ENCODE measurements at places on chromosomes 1 and 21. TPM values are rescaled to one million over a fixed set of nuclear protein-coding genes. Genes with fewer than 3 reads are reported as not detected.

DNA sequence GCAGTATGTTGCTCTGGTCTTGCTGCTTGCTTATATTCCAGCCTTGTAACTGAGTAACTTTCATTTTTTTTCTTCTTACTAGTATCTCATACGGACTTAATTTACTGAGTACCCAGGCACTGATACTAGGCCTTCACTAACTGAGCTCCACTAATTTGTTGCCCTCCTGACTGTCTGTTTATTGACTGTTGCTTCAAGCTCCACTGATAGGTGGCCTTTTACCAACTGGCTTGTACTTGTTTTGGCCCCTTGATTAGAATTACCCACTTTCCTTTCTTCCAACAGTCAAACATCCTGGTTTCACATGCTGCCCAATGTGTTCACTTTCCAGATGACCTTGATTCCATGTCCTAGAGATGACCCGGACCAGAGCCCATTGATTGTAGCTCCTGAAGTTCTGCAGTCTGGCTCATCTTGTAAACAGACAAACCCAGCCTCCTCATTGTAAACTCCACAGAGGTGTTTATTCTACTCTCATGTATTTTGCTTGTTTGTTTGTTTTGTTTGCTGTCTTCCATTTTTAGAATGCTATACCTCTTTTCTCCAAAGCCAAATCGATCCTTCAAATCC is 27.7 kb downstream of the RGS1 start:
- H3K27me3 ChIP-seq: no peaks in the 10 kb centered on the region
- H3K4me1 ChIP-seq: peaks cover 12% of the 10 kb centered on the region
- no peak overlapping the region for H3K4me3 ChIP-seq
- H3K27ac ChIP-seq: no peak overlapping the region
- DNase-seq: no peak
- no peaks in the 10 kb centered on the region for H3K36me3 ChIP-seq

DNA sequence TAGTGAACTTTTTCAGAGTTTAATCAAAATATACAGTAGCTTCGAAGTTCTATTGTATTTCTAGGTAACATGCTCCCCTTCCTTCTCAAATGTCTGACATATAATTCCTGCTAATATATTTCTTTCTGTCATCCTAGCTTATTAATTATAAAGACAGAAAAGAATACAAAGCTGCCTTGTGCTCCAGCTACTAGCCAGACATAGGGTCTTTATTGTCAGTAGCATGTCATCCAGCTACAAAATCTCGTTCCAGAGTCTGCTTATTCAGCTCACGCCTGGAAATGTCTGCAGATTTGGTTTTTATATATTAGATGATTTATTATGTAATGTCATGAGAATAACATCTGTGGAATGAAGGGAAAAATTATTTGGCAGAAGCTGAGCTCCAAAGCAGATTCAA is 1102.8 kb downstream of the BRINP3 start:
- no peaks in the 10 kb centered on the region for H3K36me3 ChIP-seq
- no peak overlapping the region for H3K27ac ChIP-seq
- DNase-seq: no peak

DNA sequence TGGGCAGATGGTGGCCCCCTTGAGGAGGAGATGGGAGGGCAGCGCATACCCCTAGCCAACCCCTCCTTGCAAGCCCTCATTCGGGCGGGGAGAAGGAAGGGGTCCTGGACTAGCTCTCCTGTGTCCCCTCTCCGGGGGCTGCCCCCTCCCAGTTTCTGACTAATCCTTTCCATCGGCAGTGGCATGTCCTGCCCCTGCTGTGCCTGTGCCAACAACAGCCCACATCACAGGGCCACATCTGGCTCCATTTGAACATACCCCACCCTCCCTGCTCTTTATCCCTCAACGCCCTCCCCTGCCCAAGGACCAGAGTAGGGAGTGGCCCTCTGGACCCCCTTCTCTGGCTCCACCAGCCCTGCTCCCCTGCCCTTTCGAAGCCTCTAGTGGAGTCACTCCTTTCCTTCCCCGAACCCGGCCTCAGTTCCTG is 11.0 kb upstream of the LMNA start:
- H3K4me3 ChIP-seq: no peak overlapping the region
- H3K36me3 ChIP-seq: no peaks in the 10 kb centered on the region
- H3K4me1 ChIP-seq: peaks cover 36% of the 10 kb centered on the region
- peaks cover 34% of the 10 kb centered on the region for H3K27me3 ChIP-seq

GRCh38 chr1:147214842-147215539 is 10.1 kb downstream of the FMO5 start:
- H3K4me1 ChIP-seq: no peaks in the 10 kb centered on the region
- H3K4me3 ChIP-seq: no peak overlapping the region
- H3K27me3 ChIP-seq: peaks cover 5% of the 10 kb centered on the region

GRCh38 chr1:23111600-23112535 is 56.8 kb downstream of the LUZP1 start:
- H3K4me3 ChIP-seq: no peak overlapping the region
- H3K27me3 ChIP-seq: peaks cover 2% of the 10 kb centered on the region
- peaks cover 55% of the 10 kb centered on the region for H3K4me1 ChIP-seq
- peaks cover 14% of the 10 kb centered on the region for H3K36me3 ChIP-seq

DNA sequence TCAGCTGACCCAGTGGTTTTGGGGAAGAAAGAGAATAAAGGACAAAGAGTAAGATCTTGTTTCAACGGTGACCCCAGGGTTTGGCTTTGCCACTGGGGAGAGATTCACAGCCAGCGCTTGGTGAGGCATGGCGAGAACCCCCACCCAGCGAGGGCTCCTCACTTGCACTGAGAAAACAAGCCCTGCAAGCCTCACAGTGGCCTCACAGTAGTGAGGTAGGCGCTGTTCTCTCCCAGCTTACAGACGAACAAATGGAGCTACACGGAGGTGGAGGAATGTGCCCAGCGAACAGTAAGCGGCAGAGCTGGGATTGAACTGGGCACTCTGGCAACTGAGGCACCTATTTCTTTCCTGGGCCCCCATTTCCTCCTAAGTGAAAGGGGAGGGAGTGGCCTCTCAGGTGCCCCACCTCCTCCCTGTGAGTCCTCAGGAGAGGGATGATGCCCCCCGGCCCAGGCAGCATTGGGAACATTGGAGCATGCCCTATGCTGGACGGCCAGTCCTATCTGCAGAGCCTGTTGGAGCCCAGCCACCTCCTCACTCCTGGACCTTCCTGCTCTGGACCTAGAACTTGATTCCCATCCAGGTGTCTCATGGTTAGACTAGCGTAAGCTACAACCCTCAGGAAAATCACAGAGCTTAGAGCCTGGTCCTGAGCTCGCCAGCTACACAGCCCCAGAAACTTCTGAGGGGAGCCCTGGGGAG is 73.4 kb upstream of the EDN2 start:
- H3K27me3 ChIP-seq: no peaks in the 10 kb centered on the region
- no peak overlapping the region for H3K4me3 ChIP-seq
- H3K36me3 ChIP-seq: peaks cover 22% of the 10 kb centered on the region
- no peak overlapping the region for H3K27ac ChIP-seq
- no peak for DNase-seq
- H3K4me1 ChIP-seq: no peaks in the 10 kb centered on the region

DNA sequence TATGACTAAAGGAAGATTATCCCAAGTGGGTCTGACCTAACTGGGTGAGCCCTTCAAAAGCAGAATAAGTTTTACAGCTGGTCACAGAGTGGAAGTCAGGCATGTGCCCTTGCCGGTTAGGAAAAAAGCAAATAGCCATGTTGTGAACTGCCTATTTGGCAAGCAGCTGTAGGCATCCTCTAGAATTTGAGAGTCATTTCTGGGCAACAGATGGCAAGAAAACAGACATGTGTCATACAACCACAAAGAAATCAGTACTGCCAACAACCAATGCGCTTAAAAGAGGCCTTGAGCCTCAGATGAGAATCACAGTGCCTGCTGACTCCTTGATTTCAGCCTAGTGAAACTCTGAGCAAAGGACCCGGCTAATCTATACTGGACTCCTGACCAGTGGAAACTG is 26.8 kb downstream of the LRRC53 start:
- H3K36me3 ChIP-seq: no peaks in the 10 kb centered on the region
- DNase-seq: no peak
- no peaks in the 10 kb centered on the region for H3K4me1 ChIP-seq

GRCh38 chr1:94237291-94238226 is at the start of gene ARHGAP29:
Gene ARHGAP29, minus strand, starts transcription at chr1:94237584. Its CDS starts 5,973 bp downstream, at chr1:94231611.
- H3K27ac ChIP-seq: no peak within 1 kb of the TSS
- peaks cover 10% of the 10 kb centered on the region for H3K4me1 ChIP-seq
- DNase-seq: peak; percentile 51
- H3K4me3 ChIP-seq: peak within 1 kb of the TSS; percentile 22

The BTBD8 gene
- total RNA-seq: 1.5 TPM

The CFAP107 gene
- not detected for total RNA-seq

Measured in activated CD8-positive, alpha-beta T cell treated with anti-CD3 and anti-CD28 coated beads, Interleukin-2, amount 10 ng/mL, durations not matched to agents 7 days and 5 days (primary cell).